ENCODE measurements at places on chromosomes 2 and 18. TPM values are rescaled to one million over a fixed set of nuclear protein-coding genes. Genes with fewer than 3 reads are reported as not detected.

DNA sequence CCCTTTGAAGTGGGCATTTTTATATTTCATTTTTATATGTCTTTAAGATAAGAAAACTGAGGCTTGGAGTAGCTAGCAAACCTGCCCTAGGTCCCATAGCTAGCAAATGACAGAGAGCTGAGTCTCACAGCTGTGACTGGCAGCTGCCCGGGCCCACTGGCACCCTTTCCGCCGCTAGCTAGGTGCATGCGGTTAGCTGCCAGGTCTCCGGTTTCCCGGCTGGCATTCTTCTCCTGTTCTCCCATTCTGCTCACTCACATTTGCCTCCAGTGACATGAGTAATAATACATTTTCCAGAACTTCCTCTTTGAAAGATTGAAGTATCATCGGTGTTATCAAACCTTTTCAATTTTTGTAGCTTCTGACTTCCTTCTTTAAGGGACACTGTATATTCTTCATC is 38.7 kb downstream of the MTCL1 start:
- no peak overlapping the region for H3K27ac ChIP-seq
- H3K36me3 ChIP-seq: peaks cover 15% of the 10 kb centered on the region
- no peaks in the 10 kb centered on the region for H3K27me3 ChIP-seq
- no peaks in the 10 kb centered on the region for H3K4me1 ChIP-seq
- H3K4me3 ChIP-seq: no peak overlapping the region
- DNase-seq: no peak

Gene RGPD3
- 0.38 TPM for total RNA-seq

Gene ASXL2
- 24.3 TPM for total RNA-seq

- peak; percentile 21 for DNase-seq
- H3K27me3 ChIP-seq: peaks cover 13% of the 10 kb centered on the region
- no peaks in the 10 kb centered on the region for H3K36me3 ChIP-seq
- no peak overlapping the region for H3K4me3 ChIP-seq
- H3K27ac ChIP-seq: no peak overlapping the region
Measured at GRCh38 chr2:234500394-234501006, 3.6 kb upstream of the ARL4C start.

DNA sequence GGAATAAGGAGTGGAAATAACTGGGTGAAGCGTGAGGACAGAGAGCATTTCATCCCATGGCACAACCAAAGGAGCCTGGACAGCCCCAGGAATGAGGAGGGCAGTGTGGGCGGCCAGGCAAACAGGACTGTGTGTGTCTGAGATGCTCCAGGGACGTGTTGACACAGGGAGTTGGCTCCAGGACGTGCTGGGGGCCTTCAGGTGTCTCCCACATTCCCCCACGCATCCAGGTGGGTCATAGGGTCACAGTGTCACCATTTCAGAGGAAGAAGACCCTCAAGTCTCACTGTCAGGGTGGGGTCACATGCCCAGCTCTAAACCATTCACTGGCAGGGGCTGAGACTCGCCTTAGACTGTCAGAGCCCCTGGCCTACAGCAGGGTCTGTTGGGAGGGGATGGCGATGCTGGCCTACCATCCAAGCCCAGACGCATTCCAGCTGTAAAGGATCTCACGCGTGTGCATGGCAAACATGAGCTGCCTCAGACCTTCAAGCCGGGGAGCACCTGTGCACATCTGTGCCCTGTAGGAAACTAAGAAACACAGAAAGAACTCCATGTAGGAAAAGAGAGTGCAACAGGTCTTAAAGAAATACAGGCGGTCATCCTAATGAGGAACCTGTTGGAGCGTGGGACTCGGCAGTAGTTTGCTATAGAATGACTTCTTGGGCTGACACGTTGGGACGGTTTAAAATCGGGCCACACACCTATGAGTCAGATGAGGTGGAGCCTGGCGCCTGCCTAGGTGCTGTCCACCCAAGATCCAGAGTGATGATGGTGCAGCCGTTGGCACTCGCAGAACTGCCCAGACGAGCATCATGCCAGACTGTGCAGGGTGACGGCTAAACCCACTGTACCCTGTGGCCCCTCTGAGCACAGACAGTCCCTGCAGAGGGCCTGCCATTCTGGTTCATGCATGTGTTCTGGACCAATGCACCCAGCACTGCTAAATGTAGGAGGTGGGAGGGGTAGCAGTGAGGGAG is 17.3 kb downstream of the PARD6G start:
- no peak overlapping the region for H3K27ac ChIP-seq
- no peak overlapping the region for H3K4me3 ChIP-seq
- H3K4me1 ChIP-seq: peaks cover 3% of the 10 kb centered on the region
- no peaks in the 10 kb centered on the region for H3K36me3 ChIP-seq
- no peak for DNase-seq

Gene TMEM247
- total RNA-seq: not detected

GRCh38 chr2:73101626-73102256 is 11.0 kb downstream of the RAB11FIP5 start:
- H3K4me3 ChIP-seq: no peak overlapping the region
- peak overlapping the region; percentile 13 for H3K27ac ChIP-seq
- H3K4me1 ChIP-seq: peaks cover 2% of the 10 kb centered on the region
- no peaks in the 10 kb centered on the region for H3K27me3 ChIP-seq

- H3K27me3 ChIP-seq: peaks cover 6% of the 10 kb centered on the region
- peaks cover 8% of the 10 kb centered on the region for H3K4me1 ChIP-seq
- no peak overlapping the region for H3K27ac ChIP-seq
- H3K36me3 ChIP-seq: no peaks in the 10 kb centered on the region
Measured at GRCh38 chr18:470661-471501, 29.6 kb downstream of the COLEC12 start.

DNA sequence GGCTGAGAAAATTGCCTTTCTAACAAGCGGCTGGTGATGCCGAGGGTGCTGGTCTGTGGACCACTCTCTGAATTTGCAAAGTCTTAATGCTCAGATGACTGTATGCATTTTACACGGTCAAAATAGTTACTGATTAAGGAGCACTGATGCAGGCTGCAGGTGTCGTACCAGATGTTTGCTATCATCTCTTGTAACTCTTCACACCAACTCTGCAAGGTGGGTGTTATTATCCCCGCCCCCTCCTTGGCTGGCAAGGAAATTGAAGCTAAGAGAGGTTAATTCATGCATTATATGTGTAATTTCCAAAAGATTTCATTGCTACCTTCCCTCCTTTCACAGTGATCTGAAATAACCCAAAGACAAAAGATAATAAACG is 13.0 kb upstream of the LBH start:
- H3K4me1 ChIP-seq: peaks cover 48% of the 10 kb centered on the region
- DNase-seq: no peak
- peak overlapping the region; percentile 96 for H3K27ac ChIP-seq

GRCh38 chr2:37742286-37742685 is 70.8 kb upstream of the CDC42EP3 start:
- no peak for DNase-seq
- H3K27ac ChIP-seq: no peak overlapping the region
- H3K36me3 ChIP-seq: no peaks in the 10 kb centered on the region

Gene SULT6B1
- not detected for total RNA-seq

GRCh38 chr18:55116863-55117262 is 157.6 kb upstream of the CCDC68 start:
- no peak overlapping the region for H3K4me3 ChIP-seq
- DNase-seq: no peak
- H3K36me3 ChIP-seq: no peaks in the 10 kb centered on the region
- H3K4me1 ChIP-seq: no peaks in the 10 kb centered on the region

Gene FIGN
- 19.3 TPM for total RNA-seq

DNA sequence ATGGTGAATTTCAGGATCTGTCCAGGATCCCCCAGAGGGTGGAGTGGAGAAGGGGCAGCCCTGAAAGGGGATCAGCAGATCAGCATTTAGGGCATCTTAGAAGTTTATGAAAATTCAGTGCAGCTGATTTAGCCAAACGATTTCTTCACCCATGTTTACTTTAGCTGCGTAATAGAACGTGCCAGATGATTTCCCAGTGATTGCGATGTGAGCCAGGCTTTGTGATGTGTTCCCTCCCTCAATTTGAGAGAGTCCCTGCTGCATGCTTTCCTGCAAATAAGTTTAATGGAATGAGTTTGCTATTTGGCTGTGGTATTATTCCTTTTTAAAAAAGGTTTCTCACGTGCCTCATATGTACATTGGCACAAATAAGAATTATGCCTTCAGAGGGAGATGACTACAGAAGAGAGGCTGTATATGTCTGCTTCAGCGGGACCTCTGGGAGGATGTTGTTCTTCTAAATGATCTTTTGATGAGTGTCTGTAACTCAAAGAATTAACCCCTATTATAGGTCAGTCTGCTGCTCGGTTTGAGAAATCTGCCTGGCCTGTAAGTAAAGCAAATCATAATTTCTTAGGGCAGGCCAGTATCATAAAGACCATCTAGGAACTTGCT is 111.9 kb downstream of the MRO start:
- no peaks in the 10 kb centered on the region for H3K27me3 ChIP-seq
- no peak for DNase-seq
- H3K27ac ChIP-seq: no peak overlapping the region
- no peak overlapping the region for H3K4me3 ChIP-seq
- H3K4me1 ChIP-seq: peaks cover 7% of the 10 kb centered on the region

- peaks cover 2% of the 10 kb centered on the region for H3K36me3 ChIP-seq
- H3K4me1 ChIP-seq: no peaks in the 10 kb centered on the region
- H3K27ac ChIP-seq: no peak overlapping the region
- H3K27me3 ChIP-seq: no peaks in the 10 kb centered on the region
Measured at GRCh38 chr2:230226051-230226551, 565 bp downstream of the SP140 start.

DNA sequence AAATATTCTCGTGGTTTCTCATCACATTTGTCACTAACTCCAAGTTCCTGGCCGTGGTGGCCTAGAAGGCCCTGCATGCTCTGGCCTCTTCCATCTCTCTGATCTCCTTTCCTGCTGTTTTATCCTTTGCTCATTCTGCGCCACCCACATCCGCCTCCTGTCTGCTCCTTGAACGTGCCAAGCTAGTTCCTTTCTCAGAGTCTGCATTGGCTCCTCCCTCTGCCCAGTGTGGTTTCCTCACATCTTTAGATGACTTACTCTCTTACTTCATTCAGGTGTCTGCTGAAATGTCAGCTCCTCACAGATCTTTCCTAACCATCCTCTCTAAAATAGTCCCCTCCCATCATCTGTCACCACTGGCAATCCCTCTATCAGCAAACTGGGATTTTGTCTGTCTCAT is 158.6 kb upstream of the RBMS1 start:
- no peaks in the 10 kb centered on the region for H3K36me3 ChIP-seq
- no peak for DNase-seq
- H3K27ac ChIP-seq: no peak overlapping the region
- no peak overlapping the region for H3K4me3 ChIP-seq
- H3K27me3 ChIP-seq: peaks cover 27% of the 10 kb centered on the region
- H3K4me1 ChIP-seq: peaks cover 5% of the 10 kb centered on the region

DNA sequence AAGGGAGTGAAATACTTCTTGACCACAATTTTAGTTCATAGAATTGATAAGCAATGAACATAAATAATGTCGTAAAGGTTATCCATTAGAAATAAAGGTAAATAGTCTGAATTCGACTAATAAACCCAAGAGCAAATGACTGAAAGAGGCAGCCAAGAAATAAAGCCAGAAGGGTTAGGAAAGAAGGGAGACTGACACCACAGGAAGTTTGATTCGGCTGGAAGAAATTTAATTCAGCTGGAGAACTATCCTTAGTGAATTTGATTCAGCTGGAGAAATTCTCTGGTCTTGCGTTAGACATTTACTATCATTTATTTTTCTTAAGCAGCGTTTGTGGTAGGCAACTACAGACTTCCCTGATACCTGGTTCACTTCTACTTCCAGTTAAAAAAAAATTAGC is 429.6 kb downstream of the PID1 start:
- H3K4me3 ChIP-seq: no peak overlapping the region
- peaks cover 12% of the 10 kb centered on the region for H3K27me3 ChIP-seq
- DNase-seq: no peak
- peaks cover 10% of the 10 kb centered on the region for H3K4me1 ChIP-seq
- H3K36me3 ChIP-seq: no peaks in the 10 kb centered on the region
- no peak overlapping the region for H3K27ac ChIP-seq

GRCh38 chr18:62838475-62839098 is 123.2 kb downstream of the PHLPP1 start:
- no peaks in the 10 kb centered on the region for H3K27me3 ChIP-seq
- H3K36me3 ChIP-seq: peaks cover 1% of the 10 kb centered on the region
- DNase-seq: no peak
- no peak overlapping the region for H3K27ac ChIP-seq
- H3K4me3 ChIP-seq: no peak overlapping the region
- peaks cover 1% of the 10 kb centered on the region for H3K4me1 ChIP-seq

Gene FOXI3
- total RNA-seq: 0.57 TPM

- no peak overlapping the region for H3K4me3 ChIP-seq
- peaks cover 21% of the 10 kb centered on the region for H3K36me3 ChIP-seq
- DNase-seq: no peak
- H3K27ac ChIP-seq: no peak overlapping the region
Measured at GRCh38 chr2:202768273-202768672, 103.3 kb downstream of the ICA1L start.

DNA sequence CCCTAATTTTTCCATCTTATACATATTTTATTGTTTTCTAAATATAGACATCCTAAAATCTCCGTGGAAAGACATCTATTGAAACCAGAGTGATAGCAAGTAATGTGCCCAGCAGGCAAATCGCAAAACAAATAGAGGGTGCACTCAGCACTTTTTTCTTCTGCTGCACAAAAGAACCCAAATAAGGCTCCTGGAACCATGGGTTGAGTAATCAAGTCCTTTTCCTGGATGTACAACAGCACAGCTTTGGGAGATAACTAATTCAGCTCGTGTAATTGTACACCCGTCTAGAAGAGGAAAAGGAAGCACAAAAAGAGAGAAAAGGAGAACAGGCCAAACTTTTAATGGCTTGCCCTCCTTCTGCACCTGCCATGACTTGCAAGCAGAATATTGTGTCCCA is 126.9 kb upstream of the TLK1 start:
- no peaks in the 10 kb centered on the region for H3K27me3 ChIP-seq
- peaks cover 3% of the 10 kb centered on the region for H3K4me1 ChIP-seq
- no peaks in the 10 kb centered on the region for H3K36me3 ChIP-seq
- no peak overlapping the region for H3K4me3 ChIP-seq
- no peak for DNase-seq

DNA sequence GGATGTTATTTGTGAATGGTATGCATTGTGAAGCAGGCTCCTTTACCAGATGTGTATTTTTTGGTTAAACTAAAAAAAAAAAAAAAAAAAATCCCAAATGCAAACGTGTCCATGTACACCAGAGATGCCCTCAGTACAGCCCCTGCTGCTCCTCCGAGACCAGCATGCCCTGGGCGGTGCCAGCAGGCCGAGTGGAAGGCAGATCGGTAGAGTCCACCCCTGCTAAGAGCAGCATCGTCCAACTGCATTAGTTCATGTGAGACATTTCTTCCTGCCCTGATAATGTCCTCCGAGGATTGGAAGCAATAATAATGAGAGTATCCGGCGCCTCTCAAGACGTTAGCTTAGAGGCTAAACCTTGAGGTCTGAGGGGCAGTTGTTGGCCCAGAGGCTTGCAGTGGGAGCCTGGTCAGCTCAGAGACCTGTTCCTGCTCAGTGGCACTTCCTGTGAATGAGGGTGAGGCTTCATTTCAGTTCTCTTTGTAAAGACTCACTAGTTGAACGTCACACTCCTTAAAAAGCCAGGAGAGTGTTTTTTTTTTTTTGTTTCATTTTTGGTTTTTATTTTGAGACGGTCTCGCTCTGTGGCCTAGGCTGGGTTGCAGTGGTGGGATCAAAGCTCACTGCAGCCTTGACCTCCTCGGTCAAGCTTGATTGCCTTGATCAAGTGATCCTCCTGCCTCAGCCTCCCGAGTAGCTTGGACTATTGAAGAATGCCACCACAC is 5.6 kb downstream of the SLC66A3 start:
- no peaks in the 10 kb centered on the region for H3K4me1 ChIP-seq
- H3K4me3 ChIP-seq: no peak overlapping the region
- H3K27me3 ChIP-seq: peaks cover 22% of the 10 kb centered on the region

Data from progenitor cell of endocrine pancreas (in vitro differentiated cells).